Cerebellum (tissue), 4 donors: ENCODE measurements at places on chromosomes 2 and 18.

- DNase-seq, result no peak
Measured at GRCh38 chr2:45833968-45834344, 182.5 kb downstream of the PRKCE start.

- no peak for DNase-seq
Measured at GRCh38 chr2:60644951-60645350, 91.5 kb upstream of the BCL11A start.

GRCh38 chr2:134911400-134911785 lies 7.2 kb upstream of the CCNT2 start:
- DNase-seq, result no peak

DNA sequence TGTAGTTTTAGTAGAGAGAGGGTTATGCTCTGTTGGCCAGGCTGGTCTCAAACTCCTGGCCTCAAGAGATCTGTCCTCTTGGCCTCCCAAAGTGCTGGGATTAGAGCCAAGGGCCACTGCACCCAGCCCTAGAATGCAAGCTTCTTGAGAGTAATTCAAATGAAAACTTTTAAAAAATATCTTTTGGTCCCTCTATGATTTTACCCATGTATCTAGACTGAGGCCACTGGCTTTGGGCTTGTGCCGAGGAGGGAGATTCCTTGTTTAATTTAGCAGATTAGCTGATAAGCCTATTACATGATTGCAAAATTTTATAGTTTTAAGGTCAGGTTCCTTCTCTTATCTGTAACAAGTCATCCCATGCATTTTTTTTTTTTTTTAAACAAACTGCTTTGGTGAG lies 59.5 kb upstream of the CCDC195 start:
- no peak for DNase-seq

DNA sequence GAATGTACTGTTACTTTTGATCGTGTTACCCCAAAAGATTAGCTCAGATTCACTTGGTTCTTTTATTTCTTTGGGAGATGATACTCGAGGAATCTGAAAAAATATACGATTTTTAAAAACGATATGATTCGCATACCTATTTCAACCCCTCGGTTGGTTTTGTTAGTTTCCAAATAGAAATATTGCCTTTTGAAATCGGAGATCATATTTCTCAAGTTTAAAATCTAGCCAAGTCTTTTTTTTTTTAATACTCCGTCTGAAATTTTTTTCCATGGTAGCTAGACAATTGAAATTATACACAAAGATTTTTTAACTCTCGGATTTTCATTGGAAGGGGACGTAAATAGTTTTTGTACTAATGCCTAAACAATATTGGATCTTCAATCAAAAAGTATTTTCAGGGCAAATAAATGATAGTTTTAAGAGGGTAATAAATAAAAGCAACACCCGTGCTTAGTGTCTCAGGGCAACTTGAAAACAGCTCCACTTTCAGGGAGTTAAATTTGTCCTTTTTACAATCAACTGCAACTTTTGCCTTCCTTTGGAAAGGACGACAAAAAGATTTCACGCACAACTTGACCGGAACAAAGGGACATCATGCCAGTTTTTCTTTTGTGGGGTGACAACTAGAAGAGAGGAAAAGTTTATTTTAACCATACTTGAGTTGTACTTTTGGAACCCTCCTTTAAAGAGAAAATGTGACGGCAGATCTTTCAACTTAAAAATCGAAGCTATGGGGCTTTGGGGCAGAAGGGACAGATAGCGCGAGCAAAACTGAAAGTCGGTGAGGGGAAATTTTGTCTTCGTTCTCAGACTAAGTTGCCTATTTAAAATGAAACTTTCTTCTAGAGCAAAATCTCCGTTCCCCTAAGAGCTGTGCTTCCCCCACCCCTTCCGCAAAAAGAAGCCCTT lies 5.8 kb upstream of the ONECUT2 start:
- no peak for DNase-seq

GRCh38 chr18:38256366-38256765 lies 690.8 kb upstream of the CELF4 start:
- DNase-seq, result no peak

DNA sequence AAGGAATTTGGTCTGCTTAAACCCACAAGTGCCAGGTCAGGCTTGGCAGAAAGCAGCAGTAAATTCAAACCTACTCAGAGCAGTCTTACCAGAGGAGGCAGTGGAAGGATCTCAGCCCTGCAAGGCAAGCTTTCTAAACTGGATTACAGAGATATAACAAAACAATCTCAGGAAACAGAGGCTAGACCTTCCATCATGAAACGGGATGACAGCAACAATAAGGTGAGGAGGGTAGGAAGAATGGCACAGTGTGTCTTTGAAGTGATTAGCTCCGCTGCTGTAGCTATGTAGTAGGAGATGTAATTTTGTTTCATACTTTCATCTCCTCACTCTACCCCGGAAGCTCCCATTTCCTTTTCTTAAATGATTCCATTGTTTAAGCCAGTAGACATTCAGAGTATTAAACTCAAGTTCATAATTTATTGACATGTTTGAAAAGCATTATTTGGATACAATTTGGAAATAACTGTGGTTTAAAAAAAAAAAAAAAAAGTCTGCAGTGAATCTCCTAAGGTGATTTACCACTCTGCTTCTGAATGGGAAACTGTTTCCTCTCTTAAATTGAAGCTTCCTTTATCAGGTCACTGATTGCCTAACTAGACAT lies 29.4 kb upstream of the DYSF start:
- DNase-seq, result no peak

DNA sequence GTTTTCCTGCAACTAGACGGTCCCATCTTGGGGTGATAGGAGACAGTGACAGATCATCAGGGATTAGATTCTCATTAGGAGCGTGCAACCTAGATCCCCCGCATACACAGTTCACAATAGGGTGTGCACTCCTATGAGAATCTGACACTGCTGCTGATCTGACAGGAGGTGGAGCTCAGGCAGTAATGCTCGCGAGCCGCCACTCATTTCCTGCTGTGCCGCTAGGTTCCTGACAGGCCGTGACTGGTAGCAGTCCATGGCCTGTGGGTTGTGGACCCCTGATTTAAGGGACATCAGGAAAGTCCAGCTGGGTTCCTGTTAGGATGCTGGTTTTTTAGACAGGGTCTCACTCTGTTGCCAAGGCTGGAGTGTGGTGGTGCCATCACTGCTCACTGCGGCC lies 48.7 kb downstream of the PTPRM start:
- DNase-seq, result no peak

DNA sequence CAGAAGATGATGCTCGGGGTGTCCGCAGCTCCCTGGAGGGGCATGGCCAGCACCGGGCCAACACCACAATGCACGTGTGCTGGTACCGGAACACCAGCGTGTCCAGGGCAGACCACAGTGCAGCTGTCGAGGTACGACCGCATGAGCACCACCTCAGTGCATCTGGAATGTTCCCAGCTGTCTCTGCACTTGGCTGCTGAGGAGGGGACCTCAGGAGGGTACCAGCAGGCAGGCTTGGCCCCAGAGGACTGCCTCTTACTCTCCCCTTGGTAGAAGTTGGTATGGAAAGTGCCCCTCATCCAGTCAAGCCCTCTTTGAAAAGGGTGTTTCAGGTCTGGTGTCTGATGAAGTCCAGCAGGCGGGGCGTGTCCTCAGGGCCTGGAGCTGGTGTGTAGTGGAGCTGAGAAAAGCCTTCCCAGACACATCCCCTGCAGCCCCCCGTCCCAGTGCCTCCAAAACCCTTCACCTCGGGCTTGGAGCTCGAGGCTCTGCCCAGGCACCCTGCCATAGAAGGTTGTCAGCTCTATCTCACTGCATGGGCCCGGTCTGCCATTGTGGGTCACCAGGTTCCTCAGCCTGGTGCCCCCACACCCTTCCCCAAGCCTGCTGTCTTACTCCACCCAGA lies 16.7 kb downstream of the STK25 start:
- no peak for DNase-seq

DNA sequence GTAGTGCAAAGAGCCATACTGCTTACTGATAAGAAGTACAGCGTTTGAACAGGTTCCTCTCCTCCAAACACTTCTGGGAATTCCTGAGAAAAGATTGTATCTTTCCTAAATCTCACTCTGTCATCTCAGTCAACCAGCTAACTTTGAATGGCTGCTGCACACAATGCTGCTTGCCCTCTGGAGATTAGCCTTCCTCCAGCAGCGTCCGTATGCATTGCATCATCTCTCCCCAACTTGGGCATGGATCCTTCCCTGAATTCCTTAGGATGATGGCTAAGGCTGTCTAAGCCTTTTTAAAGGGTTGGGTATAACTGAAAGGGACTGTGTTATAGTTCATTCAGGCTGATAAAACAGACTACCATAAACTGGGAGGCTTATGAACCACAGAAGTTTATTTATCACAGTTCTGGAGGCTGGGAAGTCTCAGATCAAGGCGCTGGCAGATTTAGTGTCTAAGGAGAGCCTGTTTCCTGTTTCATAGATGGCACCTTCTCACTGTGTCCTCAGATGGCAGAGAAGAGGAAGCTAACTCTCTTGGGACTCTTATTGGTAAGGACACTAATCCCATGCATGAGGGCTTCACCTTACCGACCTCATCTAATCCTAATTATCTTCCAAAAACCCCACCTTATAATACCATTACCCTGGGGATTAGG lies 105.3 kb downstream of the PAX3 start:
- DNase-seq, result no peak

DNA sequence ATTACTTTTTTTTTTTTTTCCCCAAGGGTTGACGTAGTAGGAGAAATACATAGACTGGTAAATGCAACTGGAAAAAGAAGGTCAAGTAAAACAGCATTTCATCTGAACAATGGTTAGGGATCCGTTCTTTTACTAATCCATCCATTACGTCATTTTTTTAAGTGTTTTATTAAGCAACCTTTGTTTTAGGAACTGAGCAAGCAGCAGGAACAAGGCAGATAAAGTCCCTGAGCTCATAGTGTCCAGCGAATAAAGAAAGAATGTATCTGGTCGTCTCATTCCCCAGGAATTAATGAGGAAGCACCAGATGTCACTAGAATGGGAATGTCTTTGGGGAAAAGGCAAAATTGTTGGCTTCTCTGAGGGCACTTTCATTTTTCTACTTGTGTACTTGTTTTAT lies 842.4 kb downstream of the TDRD15 start:
- no peak for DNase-seq
